ENCODE measurements at places on chromosomes 2 and 18.

- DNase-seq, result no peak
Measured at GRCh38 chr2:21044694-21045371, 960 bp upstream of the APOB start.

- no peak for DNase-seq
Measured at GRCh38 chr2:25473131-25473530, 131.4 kb upstream of the DNMT3A start.

GRCh38 chr18:57209713-57210106 lies 62.8 kb downstream of the BOD1L2 start:
- DNase-seq, result no peak

GRCh38 chr18:22278798-22279197 lies 109.4 kb downstream of the GATA6 start:
- no peak for DNase-seq
